Renal cortex interstitium (tissue), 15 donors: ENCODE measurements at places on chromosomes 4 and X. TPM values are rescaled to one million over a fixed set of nuclear protein-coding genes. Genes with fewer than 3 reads are reported as not detected.

DNA sequence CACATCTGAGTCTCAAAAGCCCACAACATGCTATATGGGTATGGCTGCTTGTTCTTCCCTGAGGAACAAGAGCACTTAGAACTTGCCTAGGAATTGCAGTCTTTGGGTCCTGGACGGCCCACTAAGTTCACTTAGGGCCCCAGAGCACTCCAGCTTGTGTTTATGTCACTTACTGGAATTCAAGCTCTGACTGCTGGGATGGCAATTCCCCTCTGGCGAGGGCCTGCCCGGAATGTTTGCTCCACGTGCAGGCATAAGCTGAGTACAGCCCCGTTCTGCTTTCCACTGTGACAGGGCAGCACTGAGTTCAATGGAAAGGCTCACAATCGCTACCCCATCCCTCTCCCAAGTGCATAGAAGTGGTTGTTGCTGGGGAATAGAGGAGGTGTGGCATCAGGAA is 25.9 kb upstream of the RASSF6 start:
- DNase-seq: no peak

- no peak for DNase-seq
These were observed 756.8 kb downstream of the RAPGEF2 start for GRCh38 chr4:159859656-159860148.

DNA sequence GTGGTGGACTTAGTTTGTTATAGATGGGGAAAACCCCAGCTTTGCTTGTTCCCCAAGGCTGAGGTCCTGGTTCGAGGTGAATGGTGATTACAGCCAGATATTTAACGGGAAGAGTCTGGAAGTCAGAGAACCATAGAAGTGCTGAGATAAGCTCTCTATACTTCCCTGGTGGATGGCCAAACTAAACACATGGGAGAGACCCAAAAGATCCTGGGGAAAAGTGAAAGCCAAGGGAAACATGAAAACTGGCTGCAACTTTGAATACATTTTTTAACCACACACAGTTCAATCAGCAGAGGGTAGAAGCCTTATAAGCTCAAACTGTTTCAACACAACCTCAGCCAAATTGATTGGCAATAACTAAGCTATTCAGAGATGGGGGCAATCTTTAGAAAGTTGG is 29.3 kb upstream of the SRPX start:
- DNase-seq: no peak

GRCh38 chr4:8370835-8371595 is 69.5 kb downstream of the ACOX3 start:
- DNase-seq: peak; percentile 73

DNA sequence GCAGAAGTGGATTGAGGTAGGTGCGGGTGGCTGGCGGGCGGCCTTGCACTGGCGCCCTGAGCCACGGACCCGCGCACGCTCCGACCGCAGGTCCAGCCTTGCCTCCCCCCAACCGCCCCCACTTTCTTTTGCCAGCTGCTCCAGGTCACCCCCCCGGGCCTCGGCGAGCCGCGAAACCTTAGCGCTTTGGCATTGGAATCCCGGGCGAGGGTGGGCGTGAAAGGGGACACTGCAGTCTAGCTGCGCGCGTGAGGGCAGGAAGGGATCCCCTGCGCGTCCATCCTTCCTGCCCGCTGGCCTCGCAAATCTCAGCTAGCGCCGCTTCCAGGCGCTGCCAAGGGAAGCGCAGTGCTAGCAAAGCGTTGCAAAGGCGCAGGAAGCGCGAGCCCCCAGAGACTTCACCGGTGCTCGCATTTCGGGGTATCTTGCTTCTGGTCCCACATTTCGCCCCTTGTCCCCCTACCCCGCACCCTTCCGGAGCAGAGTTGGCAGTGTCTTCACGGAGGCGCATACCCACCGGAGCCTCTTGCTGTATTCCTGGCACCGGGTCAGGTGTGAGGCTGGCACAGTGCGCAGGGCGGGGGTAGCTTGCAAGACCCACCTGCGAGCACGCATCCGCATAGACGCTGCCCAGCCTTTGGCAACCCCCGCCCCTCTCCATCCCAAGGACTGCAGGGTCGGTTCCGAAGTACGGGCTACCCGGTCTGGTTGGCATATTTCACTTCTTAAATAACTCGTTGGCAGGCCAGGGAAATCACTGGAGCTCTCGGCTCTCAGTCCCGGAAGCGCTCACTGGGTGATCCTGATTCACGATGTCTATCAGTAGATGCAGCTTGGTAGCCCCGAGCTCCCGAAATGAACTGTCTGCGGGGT is 104.4 kb downstream of the UCHL1 start:
- DNase-seq: no peak

The PHKA1 gene
- polyA plus RNA-seq: 5.9 TPM

The HPSE gene
- polyA plus RNA-seq: 3.0 TPM
